Natural killer cell (primary cell): ENCODE measurements at places on chromosomes 2 and 18. TPM values are rescaled to one million over a fixed set of nuclear protein-coding genes. Genes with fewer than 3 reads are reported as not detected.

DNA sequence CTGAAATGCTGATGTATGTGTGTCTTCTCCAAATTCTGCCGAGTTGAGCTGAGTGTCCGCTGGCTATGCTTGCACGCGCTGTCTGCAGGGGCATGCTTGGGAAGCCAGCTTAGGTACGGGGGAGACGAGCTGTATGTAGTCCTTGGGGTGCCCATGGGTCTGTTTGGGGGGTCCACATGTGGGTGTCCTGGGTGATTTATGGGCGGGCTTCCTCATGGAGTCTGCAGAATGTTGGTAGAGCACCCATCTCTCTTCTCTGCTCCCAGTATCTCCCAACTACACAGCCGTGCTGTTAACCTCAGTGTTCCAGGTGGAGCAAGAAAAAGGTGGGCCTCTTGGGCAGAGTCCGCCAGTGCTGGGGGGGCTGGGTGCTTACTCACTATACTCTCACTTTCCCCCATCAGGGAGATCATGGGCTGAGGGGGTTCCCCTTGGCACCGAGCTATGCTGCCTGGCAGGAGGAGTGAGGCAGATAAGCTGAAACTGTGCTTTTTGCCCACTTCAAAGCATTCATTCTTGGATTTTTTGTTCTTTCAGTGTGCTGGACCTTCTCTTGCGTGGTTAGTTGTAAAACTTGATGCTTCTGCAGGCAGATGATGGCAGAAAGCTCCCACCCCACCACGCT, 128.2 kb upstream of the ALKAL2 start:
- no peak for DNase-seq

- DNase-seq = no peak
Measured at GRCh38 chr2:188629753-188630527, 338.3 kb downstream of the GULP1 start.

DNA sequence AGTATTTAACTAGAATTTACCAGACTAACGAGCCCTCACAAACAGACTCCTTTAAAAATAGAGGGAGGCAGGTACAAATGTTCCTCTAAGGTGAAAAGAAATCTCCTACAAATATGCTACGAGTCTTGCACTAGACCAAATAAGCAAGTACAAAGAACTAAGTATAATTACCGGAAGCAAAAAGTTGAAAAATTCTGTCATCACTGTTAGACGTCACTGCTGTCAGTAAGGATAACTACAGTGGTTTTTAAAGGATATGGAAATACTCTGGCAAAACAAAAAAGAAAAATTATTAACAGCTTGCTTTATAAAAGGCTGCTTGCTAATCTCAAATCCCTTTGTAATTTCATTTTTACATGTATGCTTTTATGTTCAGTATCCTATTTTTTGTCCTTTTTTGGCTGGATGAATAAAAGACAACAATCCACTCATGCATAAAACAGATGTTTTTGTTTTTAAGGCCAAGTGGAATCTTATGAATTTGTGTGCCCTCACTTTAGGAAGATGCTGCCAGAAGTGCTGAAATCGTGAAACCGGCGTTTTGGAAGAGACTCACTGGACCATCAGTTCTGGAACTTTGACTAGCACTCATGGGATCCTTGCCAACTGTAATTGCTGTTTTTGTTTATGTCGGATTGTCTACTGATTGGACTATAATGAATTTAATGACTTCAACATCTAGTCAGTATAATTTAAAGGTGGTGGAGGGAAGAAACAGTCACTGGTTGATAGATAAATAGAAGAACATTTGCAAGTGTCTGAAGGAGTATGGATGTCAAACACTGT, 6.7 kb downstream of the ZNF521 start:
- DNase-seq = no peak

GRCh38 chr2:55430211-55430975, 10.7 kb upstream of the CCDC88A start:
- no peak for DNase-seq

- DNase-seq = no peak
Measured at GRCh38 chr2:168935810-168936581, 34.9 kb downstream of the G6PC2 start.

- DNase-seq = no peak
Measured at GRCh38 chr18:9020221-9020620, 82.3 kb upstream of the NDUFV2 start.

DNA sequence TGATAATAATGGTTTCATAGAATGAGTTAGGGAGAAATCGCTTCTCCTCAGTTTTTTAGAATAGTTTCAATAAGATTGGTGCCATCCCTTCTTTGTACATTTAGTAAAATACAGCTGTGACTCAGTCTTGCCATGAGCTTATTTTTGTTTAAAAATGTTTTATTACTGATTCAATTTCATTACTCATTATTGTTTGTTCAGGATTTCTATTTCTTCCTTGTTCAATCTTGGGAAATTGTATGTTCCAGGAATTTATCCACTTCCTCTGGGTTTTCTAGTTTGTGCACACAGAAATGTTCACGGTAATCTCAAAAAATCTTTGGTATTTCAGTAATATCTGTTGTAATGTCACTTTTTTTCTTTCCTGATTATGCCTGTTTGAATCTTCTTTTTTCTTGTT, 371.5 kb upstream of the SETBP1 start:
- no peak for DNase-seq

GRCh38 chr2:37659723-37660122, 11.7 kb downstream of the CDC42EP3 start:
- no peak for DNase-seq

DNA sequence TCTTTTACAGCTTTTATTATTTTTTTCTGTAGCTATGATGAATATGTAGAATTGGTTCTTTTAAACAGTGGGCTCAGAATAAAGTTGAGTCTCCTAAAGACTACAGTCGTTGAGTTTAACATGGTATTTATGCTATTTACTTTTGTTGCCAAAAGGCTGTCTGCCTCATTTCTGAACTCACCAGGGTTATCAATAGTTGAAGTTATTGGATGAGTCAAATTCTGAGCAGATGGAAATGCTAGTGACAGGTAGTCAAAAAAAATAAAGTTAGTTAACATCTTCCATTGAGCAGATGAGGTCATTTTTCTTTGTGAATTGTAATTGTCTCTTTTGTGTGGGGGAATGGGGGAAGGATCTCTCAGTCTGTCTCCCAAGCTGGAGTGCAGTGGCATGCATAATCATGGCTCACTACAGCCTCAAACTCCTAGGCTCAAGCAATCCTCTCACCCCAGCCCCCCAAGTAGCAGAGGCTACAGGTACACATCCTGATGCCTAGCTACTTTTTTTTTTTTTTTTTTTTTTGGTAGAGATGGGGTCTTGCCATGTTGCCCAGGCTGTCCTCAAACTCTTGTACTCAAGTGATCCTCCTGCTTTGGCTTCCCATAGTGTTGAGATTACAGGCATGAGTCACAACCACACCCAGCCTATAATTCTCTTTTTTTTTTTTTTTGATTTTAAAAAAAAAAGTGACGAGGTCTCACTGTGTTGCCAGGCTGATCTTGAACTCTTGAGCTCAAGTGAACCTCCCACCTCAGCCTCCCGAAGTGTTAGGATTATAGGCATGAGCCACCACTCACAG, 8.9 kb downstream of the PAPOLG start:
- DNase-seq = no peak

DNA sequence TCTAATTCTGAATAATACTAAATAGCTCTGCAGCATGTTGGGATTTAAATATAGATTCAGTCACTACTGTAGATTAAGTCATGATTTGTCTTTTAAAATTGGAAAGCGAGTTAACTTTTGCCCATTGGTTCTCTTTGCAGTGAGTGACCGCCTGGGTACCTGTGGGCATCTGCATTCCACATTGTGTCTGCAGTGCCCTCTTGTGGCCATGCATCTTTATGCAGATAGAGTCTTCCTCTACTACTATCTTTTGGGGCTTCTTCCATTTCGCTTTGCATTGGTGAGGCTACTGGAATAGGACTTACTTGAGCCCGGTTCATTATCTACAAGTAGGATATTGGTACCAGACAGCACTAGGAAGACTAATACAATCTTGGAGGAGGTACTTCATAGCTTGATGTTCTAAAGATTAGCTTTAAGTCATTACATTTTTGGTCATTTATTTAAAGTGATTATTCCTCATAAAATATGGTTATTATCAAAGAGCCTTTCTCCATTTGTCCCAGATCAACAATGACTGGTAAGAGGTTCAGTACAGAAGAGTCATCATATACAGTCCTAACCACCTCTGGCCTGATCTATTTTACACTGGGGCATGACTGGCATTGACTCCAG, 203.0 kb downstream of the SOCS6 start:
- peak; percentile 63 for DNase-seq

GRCh38 chr18:48815581-48816324, 135.0 kb downstream of the SMAD7 start:
- DNase-seq = peak; percentile 38

Gene FBXO15
- total RNA-seq = 2.6 TPM

Gene GLI2
- not detected for total RNA-seq

Gene ASXL3
- not detected for total RNA-seq

Gene RNMT
- total RNA-seq = 71.9 TPM

Gene GALNT14
- not detected for total RNA-seq
